ENCODE measurements at places on chromosomes 12 and 14. TPM values are rescaled to one million over a fixed set of nuclear protein-coding genes. Genes with fewer than 3 reads are reported as not detected.

Gene FITM1
- total RNA-seq: 0.31 TPM

Gene GALNT8
- 5.4 TPM for total RNA-seq

Gene ERP29
- 160 TPM for total RNA-seq

Gene PCED1B
- total RNA-seq: 3.3 TPM

Gene RHOF
- 29.3 TPM for total RNA-seq

Gene TCL1B
- total RNA-seq: 3.6 TPM

Gene OTX2
- 193 TPM for total RNA-seq

DNA sequence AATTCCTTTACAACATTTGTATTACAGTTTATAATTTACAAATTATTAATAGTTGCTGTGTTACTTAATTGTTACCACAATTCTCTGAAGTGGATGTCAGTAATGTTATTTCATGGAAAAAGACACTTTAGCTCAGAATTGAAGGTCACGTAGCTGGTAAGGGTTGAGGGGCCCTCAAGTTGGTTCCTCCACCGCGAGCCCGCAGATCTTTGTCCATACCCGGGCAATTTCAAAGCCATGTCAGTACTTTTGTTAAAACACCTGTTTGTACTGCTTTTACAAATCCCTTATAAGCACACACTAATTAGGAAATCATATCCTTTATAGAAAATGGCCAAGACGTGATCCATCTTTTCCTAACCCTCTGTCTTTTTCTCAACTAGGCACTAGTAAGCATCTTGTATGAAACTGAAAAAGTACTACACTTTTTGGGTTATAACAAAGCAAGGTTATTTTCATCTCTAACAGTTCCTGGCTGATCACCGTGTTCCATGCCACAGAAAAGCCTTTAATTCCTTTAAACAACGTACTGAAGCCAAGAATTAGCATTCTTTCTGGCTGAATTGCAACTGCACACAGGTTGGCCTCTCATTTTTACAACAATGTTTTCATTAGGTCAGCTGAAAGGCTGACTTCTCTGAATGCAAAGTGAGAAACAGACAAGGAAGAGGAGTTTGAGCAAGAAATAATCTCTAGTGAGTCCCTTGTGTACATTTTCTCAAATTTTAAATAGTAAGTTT, 76.1 kb downstream of the CNTN1 start:
- DNase-seq: no peak

GRCh38 chr12:49843411-49843810, 505 bp upstream of the BCDIN3D start:
- no peak for DNase-seq

- peak; percentile 66 for DNase-seq
These were observed 16.9 kb downstream of the ETV6 start for GRCh38 chr12:11666131-11667050.

DNA sequence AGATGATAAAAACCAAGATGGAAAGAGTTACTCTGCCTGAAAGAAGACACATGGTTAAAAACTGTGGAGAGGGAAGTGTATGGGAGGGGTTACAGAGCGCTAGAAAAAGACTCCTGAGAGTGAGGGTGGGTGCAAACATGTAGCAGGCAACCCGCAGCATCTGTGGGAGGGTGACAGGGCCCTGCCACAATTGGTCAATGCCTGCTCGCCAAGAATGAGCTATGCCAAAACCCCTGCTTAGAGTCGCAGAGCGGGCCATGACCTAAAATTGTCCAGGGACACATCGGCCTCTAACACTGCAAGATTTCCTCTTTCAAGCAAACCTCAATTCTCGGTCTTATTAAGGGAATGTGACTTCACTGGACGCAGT, 700 bp downstream of the PRKAG1 start:
- no peak for DNase-seq

GRCh38 chr12:103743788-103744187, 97.2 kb downstream of the NT5DC3 start:
- DNase-seq: no peak

Data from H9 (cell line).